ENCODE measurements at places on chromosomes 5 and 9.

DNA sequence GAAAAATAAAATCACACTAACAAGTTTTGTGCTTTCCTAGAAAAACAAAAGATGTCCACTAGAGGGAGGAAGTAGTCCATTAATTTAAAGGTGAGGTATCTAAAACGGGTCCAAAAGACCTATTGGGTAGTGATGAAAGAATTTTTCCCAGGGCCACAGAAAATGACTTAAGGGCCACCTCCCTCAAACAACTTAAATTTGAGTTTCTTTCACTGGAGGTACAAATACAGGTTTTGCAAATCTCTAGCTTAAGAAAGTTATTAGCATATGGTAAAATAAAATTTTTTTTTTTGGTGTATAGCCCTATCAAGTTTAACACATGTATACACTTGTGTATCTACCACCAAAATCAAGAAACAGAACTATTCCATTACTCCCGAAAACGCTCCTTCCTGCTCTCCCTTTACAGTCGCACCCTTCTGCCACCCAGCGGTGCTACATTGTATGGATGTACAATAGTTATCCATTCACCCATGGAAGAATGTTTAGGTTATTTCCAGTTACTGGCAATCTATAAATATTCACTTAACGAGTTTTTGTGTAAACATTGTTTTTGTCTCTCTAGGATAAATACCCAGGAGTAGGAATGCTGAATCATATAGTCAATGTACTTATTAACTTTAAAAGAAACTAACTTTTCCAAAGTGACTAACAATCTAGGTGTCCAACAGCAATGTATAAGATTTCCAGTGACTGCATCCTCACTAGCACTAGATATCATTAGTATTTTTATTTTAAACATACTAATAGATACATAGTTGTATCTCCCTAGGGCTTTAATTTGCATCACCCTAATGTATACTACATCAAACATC lies 21.9 kb downstream of the DEPDC1B start:
- DNase-seq: no peak

DNA sequence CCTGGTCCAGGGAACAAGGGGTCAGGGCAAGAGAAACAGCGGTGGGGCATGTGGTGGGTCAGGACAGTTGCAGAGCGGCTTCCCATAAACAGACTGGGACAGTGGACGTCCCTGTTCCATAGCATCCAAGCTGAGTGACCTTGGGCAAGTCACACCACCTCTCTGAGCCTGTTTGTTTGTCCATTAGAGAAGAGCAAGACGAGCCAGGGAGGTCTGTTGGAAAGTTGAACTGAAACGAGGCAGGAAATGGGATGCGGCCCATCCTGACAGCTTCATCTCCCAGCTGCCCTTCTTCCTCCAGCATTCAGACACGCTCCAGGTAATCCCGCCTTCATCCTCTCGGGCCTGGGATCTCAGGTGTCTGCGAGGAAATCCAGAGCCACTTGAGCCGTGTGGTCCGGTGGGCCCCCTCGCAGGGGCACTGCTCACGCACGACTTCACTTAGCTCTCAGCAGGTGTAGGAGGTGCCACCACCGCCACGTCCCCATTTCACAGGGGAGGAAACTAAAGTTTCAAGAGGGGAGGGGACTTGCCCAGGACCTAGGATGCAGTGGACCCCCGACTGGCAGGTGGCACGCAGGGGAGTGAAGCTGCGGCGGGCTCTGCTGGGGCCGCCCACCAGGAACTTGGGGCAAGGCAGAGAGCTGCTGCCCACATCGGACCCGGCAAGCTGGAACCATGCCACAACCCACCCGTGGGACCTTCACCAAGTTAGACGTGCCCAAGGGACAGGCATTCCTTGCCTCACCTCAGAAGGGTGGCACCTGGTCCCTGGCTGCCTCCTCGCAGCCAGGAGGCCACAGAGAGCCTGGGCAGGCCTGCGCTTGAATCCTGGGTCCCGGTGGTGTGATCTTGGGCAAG lies 13.0 kb downstream of the PTGES2 start:
- DNase-seq: no peak

- no peak for DNase-seq
Observed at GRCh38 chr5:79809743-79810142, 120.1 kb downstream of the CMYA5 start.

DNA sequence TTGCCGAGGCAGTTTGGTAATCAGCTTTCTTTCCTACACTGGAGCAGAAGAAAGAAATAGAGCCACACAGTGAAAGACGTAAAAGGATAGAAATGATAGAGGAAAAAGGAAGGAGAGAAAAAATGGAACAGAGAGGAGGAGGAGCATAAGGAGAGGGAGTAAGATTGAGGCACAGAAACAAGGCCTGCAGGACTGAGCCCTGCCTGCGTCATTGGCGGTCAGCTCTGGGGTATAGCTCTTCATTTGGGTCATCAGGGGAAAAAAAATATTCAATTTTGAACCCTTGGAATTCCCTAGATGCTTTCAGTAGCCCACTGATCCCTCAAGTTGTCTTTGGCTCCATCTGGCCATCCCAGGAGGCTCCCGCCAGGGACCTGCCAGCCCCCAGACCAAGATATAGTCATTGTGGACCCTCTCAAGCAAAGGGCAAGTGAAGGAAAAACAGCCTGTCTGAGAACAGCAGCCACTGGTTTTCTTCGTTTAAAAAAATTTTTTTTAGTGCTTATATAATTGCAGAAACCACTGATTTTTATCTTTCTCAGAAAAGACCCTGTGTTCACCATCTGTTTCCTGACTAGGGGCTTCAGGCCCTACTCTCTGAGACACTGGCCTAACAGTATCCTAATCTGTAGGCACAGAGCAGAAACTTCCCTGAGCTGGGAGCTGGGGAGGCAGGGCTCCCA lies 31.3 kb upstream of the MATR3 start:
- DNase-seq: no peak

DNA sequence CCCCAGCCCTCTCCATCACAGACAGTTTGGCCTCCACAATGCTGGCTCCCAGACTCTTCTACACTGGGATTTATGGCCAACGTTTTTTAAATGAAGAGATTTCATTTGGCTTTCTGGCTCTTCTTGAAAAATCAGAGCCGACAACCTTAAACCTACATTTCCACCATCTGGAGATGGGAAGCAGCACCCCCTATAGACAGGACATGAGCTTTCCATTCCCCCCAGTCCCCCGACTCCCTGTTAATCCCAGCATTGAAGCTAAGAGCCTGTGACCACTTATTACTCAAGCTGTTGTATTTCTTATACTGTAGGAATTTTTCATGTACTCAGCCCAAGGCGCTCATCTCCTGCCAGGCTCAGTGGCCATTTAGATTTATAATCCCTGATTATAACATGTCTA lies 34.0 kb upstream of the AFAP1L1 start:
- DNase-seq: no peak

- DNase-seq: no peak
Observed at GRCh38 chr5:2276101-2276500, 393.4 kb upstream of the IRX4 start.

Measured in activated T-cell treated with anti-CD3 and anti-CD28 coated beads for 24 hours (primary cell).